ENCODE measurements at places on chromosomes 11 and 22.

DNA sequence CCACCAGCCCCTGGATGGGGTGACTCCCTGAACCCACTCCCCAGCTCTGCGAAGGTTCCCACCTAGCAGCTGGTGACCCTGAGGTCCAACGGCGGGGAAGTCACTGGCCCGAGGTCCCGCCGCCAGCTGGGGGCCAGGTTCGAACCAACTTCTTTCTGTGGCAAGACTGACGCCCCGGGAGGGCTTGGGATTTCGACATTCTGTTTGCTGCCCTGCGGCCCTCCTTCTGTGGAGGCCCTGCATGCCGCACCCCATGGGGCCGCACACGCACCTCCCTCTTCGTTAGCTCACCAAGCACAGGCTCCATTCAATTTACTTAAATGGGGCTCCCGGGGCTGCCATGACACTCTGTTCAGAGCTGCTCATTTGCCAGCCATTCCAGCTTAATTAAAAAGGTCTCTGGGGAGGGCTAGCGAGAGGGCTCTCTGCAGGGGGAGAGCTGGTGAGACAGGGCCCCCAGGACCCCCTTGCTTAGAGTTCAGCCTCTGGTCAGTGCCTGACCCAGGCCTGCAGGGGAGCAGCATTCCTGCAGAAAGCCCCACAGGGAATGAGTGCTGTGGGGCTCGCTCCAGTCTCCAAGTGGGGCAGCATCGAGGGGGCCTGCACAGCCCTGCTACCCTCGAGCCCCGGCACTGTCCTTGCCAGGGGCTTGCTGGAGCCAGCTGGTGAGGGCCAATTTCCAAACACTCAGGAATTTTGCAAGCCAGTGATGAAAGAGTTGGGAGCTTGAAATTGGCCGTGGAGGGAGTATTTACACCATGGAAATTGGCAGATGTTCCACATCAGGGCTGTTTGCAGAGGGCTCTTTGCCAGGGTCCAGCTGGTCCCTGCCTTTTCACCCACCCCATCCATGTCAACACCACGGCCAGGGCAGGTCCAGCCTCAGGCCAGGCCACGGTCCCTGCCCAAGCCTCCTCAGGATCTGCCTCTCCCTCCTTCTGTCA, 80.8 kb downstream of the CACNA1I start:
- peaks cover 70% of the 10 kb centered on the region for H3K27me3 ChIP-seq
- no peak for DNase-seq
- H3K4me3 ChIP-seq: no peak overlapping the region

- peaks cover 12% of the 10 kb centered on the region for H3K4me1 ChIP-seq
- H3K27me3 ChIP-seq: peaks cover 75% of the 10 kb centered on the region
- no peaks in the 10 kb centered on the region for H3K36me3 ChIP-seq
- H3K27ac ChIP-seq: no peak within 1 kb of the TSS
- DNase-seq: no peak
Observed at GRCh38 chr11:68684385-68685356, at the start of gene GAL. Gene GAL, plus strand, starts transcription at chr11:68684544. Its CDS starts 380 bp downstream, at chr11:68684924.

GRCh38 chr22:22061085-22062077, 78.8 kb upstream of the TOP3B start:
- H3K27me3 ChIP-seq: peaks cover 71% of the 10 kb centered on the region
- H3K4me1 ChIP-seq: peaks cover 9% of the 10 kb centered on the region
- peak; percentile 24 for DNase-seq
- H3K4me3 ChIP-seq: no peak overlapping the region

DNA sequence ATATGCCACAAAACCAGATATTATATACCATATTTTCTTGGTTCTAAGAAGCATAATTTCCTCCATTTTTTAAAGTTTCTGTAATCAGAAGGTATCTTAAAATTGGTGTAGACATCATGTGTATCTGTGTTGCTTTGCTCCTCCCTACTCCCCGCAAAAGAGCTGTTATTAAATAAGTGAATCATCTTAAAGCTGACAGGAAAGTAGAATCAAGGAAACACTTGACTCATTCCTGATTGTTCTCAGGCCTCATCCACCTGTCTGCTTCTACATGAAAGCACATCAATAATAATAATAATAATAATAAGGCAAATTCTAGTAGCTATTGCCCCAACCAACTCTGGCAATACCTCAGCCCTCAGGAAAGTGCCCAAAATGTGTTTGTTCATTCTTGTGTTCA, 26.2 kb upstream of the GUCY1A2 start:
- H3K36me3 ChIP-seq: no peaks in the 10 kb centered on the region
- H3K27ac ChIP-seq: no peak overlapping the region
- no peak for DNase-seq
- H3K4me1 ChIP-seq: no peaks in the 10 kb centered on the region

DNA sequence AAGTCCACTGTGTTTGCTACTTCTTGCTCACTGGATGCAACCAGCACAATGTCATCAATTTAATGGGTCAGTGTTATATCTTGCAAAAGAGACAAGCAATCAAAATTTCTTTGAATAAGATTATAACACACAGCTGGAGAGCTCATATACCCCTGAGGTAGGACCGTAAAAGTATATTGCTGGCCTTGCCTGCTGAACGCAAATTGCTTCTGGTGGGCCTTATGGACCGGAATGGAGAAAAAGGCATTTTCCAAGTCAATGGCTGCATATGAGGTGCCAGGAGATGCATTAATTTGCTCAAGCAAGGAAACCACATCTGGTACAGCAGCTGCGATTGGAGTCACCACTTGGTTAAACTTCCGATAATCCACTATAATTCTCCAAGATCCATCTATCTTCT, 119.1 kb downstream of the ZNF280B start:
- H3K36me3 ChIP-seq: no peaks in the 10 kb centered on the region
- no peak for DNase-seq
- no peak overlapping the region for H3K4me3 ChIP-seq
- peaks cover 74% of the 10 kb centered on the region for H3K27me3 ChIP-seq
- no peaks in the 10 kb centered on the region for H3K4me1 ChIP-seq

- no peak overlapping the region for H3K27ac ChIP-seq
- H3K36me3 ChIP-seq: no peaks in the 10 kb centered on the region
- no peak overlapping the region for H3K4me3 ChIP-seq
- H3K4me1 ChIP-seq: peaks cover 6% of the 10 kb centered on the region
- no peak for DNase-seq
Observed at GRCh38 chr11:86896441-86896841, 58.8 kb downstream of the FZD4 start.

DNA sequence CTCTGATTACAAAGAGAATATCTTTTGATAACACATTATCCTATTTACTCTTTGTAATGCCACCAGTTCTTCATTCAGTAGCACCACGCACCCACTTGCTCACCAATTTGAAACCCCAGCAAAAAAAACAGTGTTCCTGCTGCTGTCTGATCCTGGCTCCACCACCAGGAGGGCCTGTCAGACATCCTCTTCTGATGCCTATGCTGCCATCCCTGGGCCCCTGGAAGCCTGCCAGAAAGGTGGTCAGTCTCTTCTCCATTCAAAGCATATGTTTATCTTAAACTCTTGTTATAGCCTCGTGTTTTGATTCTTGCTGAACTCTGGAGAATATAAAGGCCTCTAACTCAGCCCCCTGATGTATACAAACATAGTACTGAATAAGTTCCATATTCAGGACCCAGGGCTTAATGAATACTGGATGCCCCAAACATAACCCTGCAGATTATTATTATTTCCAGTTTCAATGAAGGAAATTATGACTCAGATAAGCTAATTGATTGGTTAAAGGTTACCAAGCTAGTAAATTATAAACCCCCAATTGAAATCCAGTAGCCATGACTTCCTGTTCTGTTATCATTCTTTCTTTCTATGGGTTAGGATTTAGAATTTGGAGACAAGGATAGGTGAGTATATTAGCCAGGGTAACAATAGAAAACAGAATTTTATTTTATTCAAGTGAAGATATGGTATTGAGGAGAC, 116.7 kb downstream of the NTM start:
- no peak overlapping the region for H3K27ac ChIP-seq
- H3K36me3 ChIP-seq: no peaks in the 10 kb centered on the region
- H3K27me3 ChIP-seq: peaks cover 4% of the 10 kb centered on the region
- H3K4me1 ChIP-seq: peaks cover 7% of the 10 kb centered on the region

DNA sequence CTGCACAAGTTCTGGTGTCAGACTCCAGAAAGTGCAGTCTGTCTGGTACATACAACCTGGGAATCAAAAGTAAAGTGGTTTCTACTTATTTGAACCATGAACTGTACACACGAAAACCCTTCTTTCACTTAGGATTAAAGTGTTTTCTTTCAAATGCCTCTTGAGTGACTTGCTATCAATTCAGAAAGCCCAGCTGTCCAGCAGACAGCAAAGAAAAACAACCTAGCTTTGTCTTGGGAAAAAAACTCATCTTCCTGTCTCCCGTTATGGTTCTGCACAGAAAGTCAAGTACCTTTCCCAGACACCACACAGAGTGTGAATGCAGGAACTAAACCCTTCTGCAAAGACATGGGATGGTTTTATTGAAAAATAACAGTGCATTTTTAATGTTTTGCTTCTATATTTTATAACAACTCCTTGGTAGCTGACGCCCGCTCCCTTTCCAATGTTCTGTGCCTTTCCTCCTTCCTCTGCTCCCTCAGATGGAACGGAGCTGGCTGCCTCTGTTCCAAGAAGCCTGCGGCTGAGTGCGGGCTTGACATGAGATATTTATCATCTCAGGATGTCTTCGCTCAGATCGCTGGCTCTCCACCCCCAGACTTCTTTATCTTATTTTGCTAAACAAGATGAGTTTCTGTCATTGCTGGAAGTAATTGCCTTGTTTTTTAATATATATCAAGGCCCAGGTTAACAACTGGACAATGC, 322.3 kb upstream of the B3GAT1 start:
- no peak overlapping the region for H3K27ac ChIP-seq
- no peaks in the 10 kb centered on the region for H3K36me3 ChIP-seq
- no peak overlapping the region for H3K4me3 ChIP-seq
- no peak for DNase-seq
- peaks cover 9% of the 10 kb centered on the region for H3K4me1 ChIP-seq
- H3K27me3 ChIP-seq: peaks cover 80% of the 10 kb centered on the region

DNA sequence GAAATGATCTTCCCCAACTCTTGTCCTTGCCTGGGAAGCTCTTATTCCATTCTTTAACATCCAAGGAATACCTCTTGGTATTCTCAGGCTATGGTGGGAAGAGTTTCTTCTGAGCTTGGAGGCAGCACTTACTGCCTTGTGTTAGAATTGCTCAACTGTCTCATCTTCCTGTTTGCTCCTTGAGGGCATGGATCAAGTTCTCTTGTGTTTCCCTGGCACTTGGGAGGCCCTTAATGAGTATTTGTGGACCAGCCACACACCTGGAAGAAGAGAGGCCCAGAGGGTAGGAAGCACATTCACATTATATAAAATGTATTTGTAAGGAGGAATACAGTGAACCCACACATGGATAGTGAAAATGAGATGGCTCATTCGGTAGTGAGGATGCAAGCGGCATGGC, 3.4 kb upstream of the SORL1-AS1 start:
- H3K27me3 ChIP-seq: peaks cover 27% of the 10 kb centered on the region
- no peak for DNase-seq
- H3K4me1 ChIP-seq: peaks cover 14% of the 10 kb centered on the region
- H3K4me3 ChIP-seq: no peak overlapping the region
- no peaks in the 10 kb centered on the region for H3K36me3 ChIP-seq

- no peak overlapping the region for H3K4me3 ChIP-seq
- no peak for DNase-seq
- no peaks in the 10 kb centered on the region for H3K36me3 ChIP-seq
- H3K4me1 ChIP-seq: peaks cover 12% of the 10 kb centered on the region
- H3K27ac ChIP-seq: no peak overlapping the region
- H3K27me3 ChIP-seq: no peaks in the 10 kb centered on the region
Observed at GRCh38 chr11:125389339-125390166, 106.5 kb downstream of the FEZ1 start.

- H3K4me3 ChIP-seq: peak overlapping the region; percentile 31
- peak overlapping the region; percentile 100 for H3K27ac ChIP-seq
- no peaks in the 10 kb centered on the region for H3K27me3 ChIP-seq
- DNase-seq: peak; percentile 73
Observed at GRCh38 chr22:36323182-36323854, 64.4 kb downstream of the MYH9 start.

DNA sequence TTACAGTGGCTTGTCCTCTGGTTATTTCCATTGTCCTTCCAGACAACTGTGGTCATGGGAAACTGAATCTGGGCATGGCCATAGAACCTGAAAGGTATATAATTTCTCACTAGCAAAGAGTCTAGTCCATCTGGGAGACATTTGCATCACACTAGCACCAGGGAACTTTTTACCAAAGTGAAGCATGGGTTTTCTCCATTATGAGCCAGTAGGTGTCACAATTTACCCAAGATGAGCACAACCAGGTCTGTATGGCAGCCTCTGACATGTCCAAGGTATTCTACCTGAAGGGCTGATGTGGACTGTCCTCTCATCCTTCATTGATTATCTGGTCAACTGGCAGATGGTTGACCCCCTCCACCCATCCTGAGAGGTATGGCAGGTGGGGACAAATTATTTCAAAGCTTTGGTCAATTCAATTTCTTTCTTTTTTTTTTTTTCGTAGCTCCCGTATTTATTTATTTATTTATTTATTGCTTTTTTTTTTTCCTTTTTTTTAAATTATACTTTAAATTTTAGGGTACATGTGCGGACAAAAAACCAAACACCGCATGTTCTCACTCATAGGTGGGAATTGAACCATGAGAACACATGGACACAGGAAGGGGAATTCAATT, 425.9 kb downstream of the TMEM135 start:
- H3K27ac ChIP-seq: no peak overlapping the region
- no peaks in the 10 kb centered on the region for H3K4me1 ChIP-seq
- H3K4me3 ChIP-seq: no peak overlapping the region
- no peaks in the 10 kb centered on the region for H3K27me3 ChIP-seq

- H3K4me1 ChIP-seq: peaks cover 6% of the 10 kb centered on the region
- H3K27me3 ChIP-seq: no peaks in the 10 kb centered on the region
- no peak for DNase-seq
- H3K27ac ChIP-seq: no peak overlapping the region
- H3K36me3 ChIP-seq: no peaks in the 10 kb centered on the region
Observed at GRCh38 chr11:69171476-69172240, 15.9 kb downstream of the SMIM38 start.

DNA sequence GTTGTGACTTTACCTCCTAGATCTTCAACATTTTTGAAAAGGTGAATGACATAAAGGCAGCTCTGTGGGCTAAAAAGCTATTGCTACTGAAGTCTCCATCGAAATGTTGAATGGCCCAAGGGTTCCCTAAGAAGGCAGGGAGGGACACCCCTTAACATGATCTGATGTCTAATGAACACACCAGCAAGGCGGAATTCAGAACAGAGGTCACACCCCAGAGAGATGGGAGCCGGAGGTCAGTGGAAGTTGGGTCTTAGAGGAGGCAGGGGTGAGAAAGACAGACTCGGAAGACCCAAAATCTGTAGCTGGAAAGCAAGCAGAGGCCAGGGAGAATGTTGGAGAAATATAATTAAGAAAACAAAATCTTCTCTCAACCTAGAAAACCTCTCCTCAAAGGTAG, 79.0 kb downstream of the TRIM29 start:
- peaks cover 75% of the 10 kb centered on the region for H3K27me3 ChIP-seq
- H3K4me3 ChIP-seq: no peak overlapping the region
- H3K36me3 ChIP-seq: no peaks in the 10 kb centered on the region
- DNase-seq: no peak

DNA sequence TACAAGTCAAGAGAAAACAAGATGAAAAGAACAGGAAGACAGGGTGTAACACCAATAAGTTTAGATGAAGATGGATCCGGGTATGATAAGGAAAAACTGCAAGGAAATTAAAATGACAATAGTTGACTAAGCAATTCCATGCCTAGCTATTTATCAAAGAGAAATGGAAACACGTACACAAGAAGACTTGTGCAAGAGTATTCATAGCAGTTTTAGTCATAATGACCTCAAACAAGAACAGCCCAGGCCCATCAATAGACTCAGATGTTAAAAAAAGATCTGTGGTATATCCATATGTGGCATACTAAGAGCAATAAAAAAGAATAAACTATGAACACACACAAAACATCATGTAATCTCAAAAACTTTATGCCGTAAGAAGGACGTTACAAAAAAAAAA, 33.2 kb downstream of the SLC5A12 start:
- DNase-seq: no peak
- H3K4me3 ChIP-seq: no peak overlapping the region
- no peaks in the 10 kb centered on the region for H3K27me3 ChIP-seq
- H3K36me3 ChIP-seq: no peaks in the 10 kb centered on the region

All from left ventricle myocardium inferior (tissue), 1 donor.